KBM-7 (cell line): ENCODE measurements at places on chromosomes 5 and 9.
A peak's percentile ranks its signal among the peaks of the same experiment; 100 is the strongest.

- DNase-seq = no peak
Observed at GRCh38 chr5:151745071-151745705, 13.2 kb downstream of the ATOX1 start.

DNA sequence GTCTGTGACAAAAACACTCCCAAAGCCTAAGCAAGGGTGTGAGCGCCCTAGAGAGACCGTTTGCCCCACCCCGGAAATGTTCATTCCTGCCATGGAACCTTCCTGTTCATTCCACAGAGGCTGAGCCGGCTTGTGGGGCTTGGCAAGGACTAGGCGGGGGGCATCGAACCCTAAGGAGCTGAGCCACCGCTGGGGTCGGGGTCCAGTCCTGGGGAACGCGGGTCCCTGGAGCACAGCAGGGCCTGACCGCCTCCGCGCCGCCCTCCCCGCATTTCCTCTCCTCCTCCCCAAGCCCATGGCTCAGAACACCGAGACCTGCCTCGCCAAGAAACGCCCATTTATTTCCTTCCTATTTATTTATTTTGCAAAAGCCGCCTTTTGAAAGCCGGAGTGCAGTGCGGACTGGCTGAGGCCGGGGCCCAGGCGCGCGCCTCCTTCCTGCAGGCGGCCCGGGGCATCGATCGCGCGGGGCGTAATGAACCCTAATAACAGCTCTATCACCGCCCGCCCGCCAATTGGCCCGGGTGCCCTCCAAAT is 228.9 kb upstream of the IRX4 start:
- DNase-seq = no peak

- DNase-seq = no peak
Observed at GRCh38 chr5:126805063-126805462, 28.1 kb downstream of the LMNB1 start.

DNA sequence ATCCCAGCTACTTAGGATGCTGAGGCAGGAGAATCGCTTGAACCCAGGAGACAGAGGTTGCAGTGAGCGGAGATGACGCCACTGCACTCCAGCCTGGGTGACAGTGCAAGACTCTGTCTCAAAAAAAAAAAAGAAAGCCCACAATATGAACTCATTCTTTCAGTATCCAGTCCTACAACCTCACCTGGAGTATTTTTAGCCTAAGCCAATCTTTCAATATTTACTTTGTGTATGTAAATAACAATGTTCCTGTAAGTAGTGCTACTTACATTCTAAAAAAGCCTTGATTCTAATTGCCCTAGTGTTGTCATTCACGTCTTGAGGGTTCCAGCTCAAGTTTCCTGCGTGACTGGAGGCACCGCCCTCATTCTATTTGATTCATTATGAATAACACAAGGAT is 62.0 kb downstream of the BHMT start:
- DNase-seq = no peak

DNA sequence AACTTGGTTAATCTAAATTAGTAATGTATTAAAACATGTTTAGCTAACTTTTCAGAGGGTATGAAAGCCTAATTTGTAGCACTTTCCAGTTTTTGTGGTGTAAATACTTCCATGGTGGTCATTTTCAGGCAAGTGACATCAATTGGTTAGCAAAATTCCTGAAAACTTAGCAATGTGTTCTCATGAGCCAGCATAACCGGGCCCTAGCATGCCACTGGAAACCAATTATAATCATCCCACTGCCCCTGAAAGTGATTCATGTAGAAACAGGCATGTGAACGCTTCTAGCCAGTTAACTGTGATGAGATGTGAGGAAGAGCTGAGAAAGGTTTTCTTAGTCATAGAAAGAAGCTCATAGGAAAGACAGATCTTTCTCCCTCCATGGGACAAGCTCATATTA is 417.2 kb downstream of the TLR4 start:
- no peak for DNase-seq

- no peak for DNase-seq
Observed at GRCh38 chr5:7706256-7706655, 144.7 kb downstream of the CFAP90 start.

- no peak for DNase-seq
Observed at GRCh38 chr9:80507611-80508010, 935.8 kb downstream of the TLE4 start.

DNA sequence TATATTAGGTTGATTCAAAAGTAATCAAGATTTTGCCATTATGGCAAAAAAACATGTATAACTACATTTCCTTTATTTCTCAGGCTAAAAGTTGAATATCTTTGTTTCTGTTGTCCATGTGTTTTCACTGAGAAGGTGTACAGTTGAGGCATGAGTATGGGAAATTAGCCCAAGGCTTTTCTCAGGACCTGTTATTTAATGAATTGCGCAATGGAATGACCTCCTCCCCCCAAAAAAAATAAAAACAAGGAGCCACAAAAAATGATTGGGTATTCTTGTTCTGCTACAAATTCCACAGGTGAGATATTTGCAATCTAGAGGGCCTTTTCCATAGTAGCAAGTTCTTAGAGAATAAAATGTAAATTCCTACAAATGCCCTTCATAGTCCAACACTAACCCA is 186.8 kb downstream of the TRPM3 start:
- no peak for DNase-seq

DNA sequence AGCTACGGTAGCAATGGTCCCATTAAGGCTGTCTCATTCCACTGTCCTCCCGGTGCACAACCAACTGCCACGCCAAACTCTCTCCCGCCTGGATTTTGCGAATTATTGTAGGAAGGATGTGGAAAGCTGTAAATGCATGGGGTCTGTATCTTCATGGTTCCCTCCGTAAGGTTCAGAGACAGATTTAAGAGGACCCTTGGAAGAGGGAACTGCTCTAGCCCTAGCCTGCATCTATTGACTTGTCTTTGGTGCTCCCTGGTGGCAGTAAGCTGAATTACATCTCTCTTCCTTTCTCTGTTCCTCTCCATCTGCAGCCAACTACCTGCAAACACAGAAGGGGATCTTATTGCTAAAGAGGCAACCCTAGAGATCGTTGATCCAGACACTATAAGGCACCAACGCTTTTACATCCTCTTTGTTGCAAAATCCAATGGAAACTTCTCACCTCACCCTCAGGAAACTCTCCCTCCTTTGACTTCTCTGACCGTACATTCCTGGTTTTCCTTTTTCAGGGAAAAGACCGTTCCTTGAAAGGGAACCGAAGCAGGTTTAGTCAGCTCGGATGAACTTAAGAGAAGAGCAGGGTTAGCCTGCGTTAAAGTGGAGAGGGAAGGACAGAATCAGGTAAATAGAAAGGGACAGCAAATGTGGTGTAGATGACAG is 11.9 kb downstream of the CAPSL start:
- peak; percentile 86 for DNase-seq

DNA sequence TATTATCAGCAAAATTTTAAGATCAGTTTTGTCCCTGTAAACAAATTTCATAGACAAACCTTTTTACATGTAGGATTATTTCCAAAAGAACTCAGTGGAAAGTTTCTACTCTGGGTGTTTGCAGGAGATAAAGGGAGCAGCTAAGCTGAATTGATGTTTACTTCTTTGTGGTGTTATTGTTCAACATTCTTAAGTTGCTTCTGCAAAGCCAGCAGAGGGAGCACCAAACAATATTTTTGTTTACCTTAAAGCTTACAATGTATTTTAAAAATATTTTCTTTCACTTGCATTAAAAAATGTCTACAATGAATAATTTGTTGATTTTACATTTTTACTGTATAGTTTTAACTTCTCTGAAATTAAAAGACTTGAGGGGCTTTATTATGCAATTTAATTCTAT is 135.4 kb downstream of the ATG10 start:
- DNase-seq = no peak
